H1 (cell line): ENCODE measurements at places on chromosomes 4 and X. TPM values are rescaled to one million over a fixed set of nuclear protein-coding genes. Genes with fewer than 3 reads are reported as not detected.

GRCh38 chr4:26899991-26900390 lies 39.4 kb downstream of the STIM2 start:
- H3K27me3 ChIP-seq: no peaks in the 10 kb centered on the region
- H3K4me3 ChIP-seq: no peak overlapping the region
- no peak for DNase-seq
- no peak overlapping the region for H3K27ac ChIP-seq
- peaks cover 5% of the 10 kb centered on the region for H3K4me1 ChIP-seq

DNA sequence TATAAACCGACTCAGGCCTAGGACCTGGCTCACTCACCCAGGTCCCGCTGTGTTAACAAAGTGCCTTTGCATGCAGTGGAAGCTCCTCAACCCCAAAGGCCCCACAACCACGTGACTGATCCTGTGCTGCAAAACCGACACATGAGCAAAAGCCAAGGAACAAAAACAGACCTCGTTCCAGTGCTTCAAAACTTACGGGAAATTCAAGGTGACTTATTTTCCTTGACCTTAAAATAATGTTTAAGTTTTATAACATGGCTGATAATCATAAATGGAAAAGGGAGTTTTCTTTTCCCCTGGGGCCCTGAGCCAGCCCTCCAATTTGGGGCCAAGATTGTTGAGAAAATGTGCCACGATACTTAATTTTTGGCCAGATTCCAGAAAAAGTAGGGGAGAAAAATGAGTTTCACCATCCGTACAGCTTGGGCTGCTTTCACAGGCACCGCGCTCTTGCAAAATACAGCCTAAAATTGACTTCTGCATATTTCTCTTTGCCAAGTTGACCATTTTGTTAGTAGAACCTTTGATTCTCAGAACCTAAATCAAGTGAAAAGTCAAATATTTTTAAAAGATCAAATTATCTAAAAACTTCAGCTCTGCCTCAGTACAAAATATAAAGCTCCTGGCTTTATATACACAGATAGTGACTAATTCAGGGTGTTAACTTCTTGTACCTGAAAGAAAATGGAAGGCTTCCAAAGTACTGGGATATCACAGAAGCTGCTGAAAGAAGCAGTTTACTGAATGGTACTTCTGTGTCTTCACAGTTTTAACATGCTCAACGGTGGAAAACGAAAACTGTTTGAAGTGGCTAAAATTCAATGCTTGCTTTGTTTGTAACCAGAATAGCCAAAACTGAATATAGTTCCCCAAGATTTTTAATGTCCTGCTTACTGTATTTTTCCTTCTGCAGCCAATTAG lies 93.8 kb downstream of the APBB2 start:
- no peak overlapping the region for H3K4me3 ChIP-seq
- H3K4me1 ChIP-seq: no peaks in the 10 kb centered on the region
- H3K36me3 ChIP-seq: no peaks in the 10 kb centered on the region

DNA sequence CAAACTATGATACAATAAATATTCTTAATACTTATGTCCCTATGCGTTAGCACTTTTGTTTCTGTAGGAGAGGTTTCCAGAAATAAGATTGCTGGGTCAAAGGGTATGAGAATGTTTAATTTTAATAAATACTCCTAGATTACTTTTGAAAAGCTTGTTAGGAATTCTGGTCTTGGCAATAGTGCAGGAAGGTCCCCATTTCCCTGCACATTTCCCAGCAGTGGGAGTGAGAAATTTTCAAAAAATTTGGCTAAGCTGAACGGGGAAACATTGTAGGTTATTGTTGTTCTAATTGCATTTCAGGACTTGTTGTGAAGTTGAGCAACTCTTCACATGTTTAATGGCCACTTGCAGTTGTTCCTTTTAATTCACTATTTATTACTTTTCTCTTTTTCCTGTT lies 27.1 kb downstream of the IGFBP7 start:
- H3K4me1 ChIP-seq: peaks cover 5% of the 10 kb centered on the region
- no peaks in the 10 kb centered on the region for H3K27me3 ChIP-seq
- no peaks in the 10 kb centered on the region for H3K36me3 ChIP-seq
- no peak overlapping the region for H3K27ac ChIP-seq

- peaks cover 60% of the 10 kb centered on the region for H3K27me3 ChIP-seq
- H3K36me3 ChIP-seq: no peaks in the 10 kb centered on the region
- no peak for DNase-seq
- no peak overlapping the region for H3K4me3 ChIP-seq
- H3K4me1 ChIP-seq: no peaks in the 10 kb centered on the region
- no peak overlapping the region for H3K27ac ChIP-seq
These were observed 24.4 kb upstream of the HMX1 start for GRCh38 chr4:8896071-8896470.

DNA sequence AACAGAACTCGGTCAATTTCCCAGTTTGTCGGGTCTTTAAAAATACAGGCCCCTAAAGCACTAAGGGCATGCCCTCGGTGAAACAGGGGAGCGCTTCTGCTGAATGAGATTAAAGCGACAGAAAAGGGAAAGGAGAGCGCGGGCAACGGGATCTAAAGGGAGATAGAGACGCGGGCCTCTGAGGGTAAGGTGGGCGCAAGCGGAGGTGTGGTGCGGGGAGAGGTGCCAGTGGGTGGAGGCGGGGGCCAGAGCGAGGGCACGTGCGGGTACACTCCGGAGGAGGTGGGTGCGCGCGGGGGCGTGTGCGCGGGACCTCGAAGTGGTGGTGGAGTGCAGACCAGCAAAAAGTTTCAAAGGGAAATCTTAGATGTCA lies 787 bp upstream of the TET2 start:
- no peaks in the 10 kb centered on the region for H3K4me1 ChIP-seq
- no peaks in the 10 kb centered on the region for H3K36me3 ChIP-seq
- H3K27me3 ChIP-seq: peaks cover 76% of the 10 kb centered on the region
- peak overlapping the region; percentile 85 for H3K4me3 ChIP-seq
- no peak overlapping the region for H3K27ac ChIP-seq

Gene NPNT
- total RNA-seq: 0.97 and 1.1 TPM in 2 replicates

Gene S100G
- total RNA-seq: not detected in 2 replicates

Gene TASL
- not detected in 2 replicates for total RNA-seq

Gene INTU
- 12.8 and 15.1 TPM in 2 replicates for total RNA-seq

DNA sequence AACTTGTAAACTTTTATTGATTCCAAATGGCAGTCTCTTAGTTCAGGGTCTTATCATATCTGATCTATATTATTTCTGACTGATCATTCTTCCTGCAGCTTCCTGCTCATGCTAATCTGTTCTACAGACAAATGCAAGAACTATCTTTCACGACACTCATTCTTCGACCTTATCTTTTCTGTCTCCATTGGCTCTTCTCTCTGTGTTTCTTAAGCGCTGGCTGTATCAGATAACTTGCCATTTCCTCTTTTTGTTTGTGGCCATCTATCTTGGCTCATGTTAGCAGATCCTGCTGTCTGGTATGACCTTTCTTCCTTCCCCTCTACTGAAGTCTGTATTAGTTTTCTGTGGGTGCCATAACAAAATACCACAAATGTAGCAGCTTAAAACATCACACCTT lies 230.5 kb upstream of the PUDP start:
- no peaks in the 10 kb centered on the region for H3K36me3 ChIP-seq
- H3K4me3 ChIP-seq: no peak overlapping the region
- H3K27ac ChIP-seq: no peak overlapping the region
- H3K4me1 ChIP-seq: no peaks in the 10 kb centered on the region
- no peaks in the 10 kb centered on the region for H3K27me3 ChIP-seq

Gene AMOT
- 7.1 and 7.9 TPM in 2 replicates for total RNA-seq

DNA sequence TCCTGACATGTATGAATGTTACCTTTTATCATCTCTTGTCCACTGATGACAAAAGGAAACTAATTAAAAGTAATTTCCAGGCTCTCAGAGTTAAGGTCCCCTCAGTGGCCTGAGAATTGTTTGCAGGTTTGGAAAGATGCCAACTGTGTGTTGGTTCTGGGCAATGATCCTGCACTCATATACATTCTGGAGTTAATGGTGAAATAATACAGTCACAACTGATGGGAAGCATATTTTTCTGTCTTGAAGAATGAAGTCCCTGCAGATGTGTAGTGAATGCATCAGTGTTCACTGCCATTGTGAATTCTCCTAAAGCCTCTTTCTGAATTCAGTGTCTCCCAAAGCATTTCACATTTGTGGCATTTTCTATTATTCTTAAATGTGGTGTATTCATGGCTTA lies 238.1 kb upstream of the PPP1R2C start:
- H3K27ac ChIP-seq: no peak overlapping the region
- H3K27me3 ChIP-seq: no peaks in the 10 kb centered on the region
- H3K4me3 ChIP-seq: no peak overlapping the region
- DNase-seq: no peak

GRCh38 chr4:155761047-155761446 lies 2.2 kb downstream of the GUCY1B1 start:
- DNase-seq: no peak
- H3K27ac ChIP-seq: no peak overlapping the region
- H3K27me3 ChIP-seq: peaks cover 3% of the 10 kb centered on the region
- no peak overlapping the region for H3K4me3 ChIP-seq
- H3K36me3 ChIP-seq: no peaks in the 10 kb centered on the region

GRCh38 chr4:2300431-2301224 lies 38.7 kb upstream of the MXD4 start:
- H3K27me3 ChIP-seq: no peaks in the 10 kb centered on the region
- H3K36me3 ChIP-seq: no peaks in the 10 kb centered on the region
- H3K4me1 ChIP-seq: no peaks in the 10 kb centered on the region
- no peak overlapping the region for H3K27ac ChIP-seq

DNA sequence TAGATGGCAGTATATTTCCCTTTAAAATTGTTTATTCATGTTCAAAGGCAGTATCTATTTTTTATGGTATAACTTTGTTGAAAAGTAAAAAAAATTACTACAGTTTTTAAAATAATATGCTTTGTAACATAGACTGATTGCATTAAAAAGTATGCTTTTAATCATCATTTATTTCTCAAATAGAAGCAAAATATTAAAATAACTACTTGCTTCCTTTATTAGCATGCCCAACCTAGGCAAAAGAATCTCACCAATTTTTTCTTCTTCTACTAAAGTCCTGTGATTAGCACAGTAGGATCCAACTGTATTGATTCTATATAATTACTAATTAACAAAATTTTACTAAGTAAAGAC lies 69.6 kb upstream of the NFKB1 start:
- H3K27me3 ChIP-seq: no peaks in the 10 kb centered on the region
- no peak overlapping the region for H3K27ac ChIP-seq
- DNase-seq: no peak
- no peaks in the 10 kb centered on the region for H3K36me3 ChIP-seq

GRCh38 chrX:71604141-71604540 lies 14.2 kb downstream of the CXCR3 start:
- no peaks in the 10 kb centered on the region for H3K36me3 ChIP-seq
- no peak overlapping the region for H3K4me3 ChIP-seq
- H3K27me3 ChIP-seq: no peaks in the 10 kb centered on the region

Gene STBD1
- 1.4 and 1.7 TPM in 2 replicates for total RNA-seq

DNA sequence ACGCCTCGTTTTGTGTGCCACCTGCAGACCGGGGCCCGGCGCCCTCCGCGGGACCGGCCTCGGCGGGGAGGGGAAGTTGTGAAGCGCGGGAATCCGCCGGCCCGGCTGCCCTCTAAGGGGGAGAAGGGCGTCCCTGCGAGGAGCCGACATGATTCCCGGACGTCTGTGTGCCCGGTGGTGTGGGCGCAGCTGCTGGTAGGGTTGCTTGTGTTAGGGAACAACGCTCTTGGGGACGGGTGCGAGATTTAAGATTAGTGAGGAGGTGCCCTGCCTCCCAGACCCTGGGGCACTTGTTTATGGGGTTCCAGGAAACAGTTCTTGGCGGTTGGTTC lies 627 bp downstream of the CDKN2AIP start:
- H3K36me3 ChIP-seq: peaks cover 26% of the 10 kb centered on the region
- no peak for DNase-seq
- H3K4me3 ChIP-seq: peak overlapping the region; percentile 80

- H3K4me3 ChIP-seq: no peak overlapping the region
- DNase-seq: no peak
- H3K4me1 ChIP-seq: no peaks in the 10 kb centered on the region
- H3K27me3 ChIP-seq: no peaks in the 10 kb centered on the region
These were observed 250.7 kb upstream of the AGA start for GRCh38 chr4:177692907-177693306.

Gene SORCS2
- 0.75 and 1.8 TPM in 2 replicates for total RNA-seq

- H3K4me1 ChIP-seq: no peaks in the 10 kb centered on the region
- H3K27me3 ChIP-seq: no peaks in the 10 kb centered on the region
- no peak overlapping the region for H3K27ac ChIP-seq
- H3K4me3 ChIP-seq: no peak overlapping the region
These were observed 22.8 kb downstream of the MSN start for GRCh38 chrX:65690057-65690855.

DNA sequence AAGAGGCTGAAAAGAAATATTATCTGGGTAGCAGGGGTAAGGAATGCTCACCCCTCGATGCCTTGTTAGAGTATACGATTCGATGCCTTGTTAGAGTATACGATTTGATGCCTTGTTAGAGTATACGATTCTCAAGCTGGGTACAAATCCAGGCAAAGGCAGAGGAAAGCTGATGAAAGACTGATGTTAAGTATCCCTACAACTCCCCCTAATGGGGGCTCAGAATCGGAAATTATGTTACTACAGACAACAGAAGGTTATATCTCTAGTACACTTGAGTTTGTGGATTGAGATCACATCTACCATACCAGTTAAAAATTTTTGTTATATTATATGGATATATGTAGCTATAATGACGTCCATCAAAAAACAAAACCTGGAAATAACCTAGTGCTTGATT lies 4.8 kb downstream of the LRRC66 start:
- no peak for DNase-seq
- no peaks in the 10 kb centered on the region for H3K27me3 ChIP-seq
- no peak overlapping the region for H3K4me3 ChIP-seq
- H3K36me3 ChIP-seq: no peaks in the 10 kb centered on the region
- H3K27ac ChIP-seq: no peak overlapping the region

DNA sequence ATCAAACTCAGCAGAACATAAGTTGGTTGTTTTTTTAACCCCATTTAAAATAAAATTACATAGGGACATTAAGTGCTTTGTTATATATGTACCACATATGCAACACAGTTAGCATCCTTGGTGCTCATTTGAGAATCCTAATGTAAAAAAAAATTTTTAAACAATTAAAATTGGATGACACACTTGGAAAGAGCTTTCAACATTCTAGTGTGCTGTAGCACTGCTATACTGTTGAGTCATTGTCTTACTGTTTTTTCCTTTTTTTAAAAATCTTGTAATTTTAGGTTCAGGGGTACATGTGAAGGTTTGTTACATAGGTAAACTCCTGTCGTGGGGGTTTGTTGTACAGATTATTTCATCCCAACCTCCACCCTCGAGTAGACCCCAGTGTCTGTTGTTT lies 12.8 kb downstream of the THAP9 start:
- no peak for DNase-seq
- H3K4me1 ChIP-seq: no peaks in the 10 kb centered on the region
- H3K36me3 ChIP-seq: peaks cover 7% of the 10 kb centered on the region
- H3K27me3 ChIP-seq: no peaks in the 10 kb centered on the region

- DNase-seq: no peak
- no peaks in the 10 kb centered on the region for H3K4me1 ChIP-seq
These were observed 33.9 kb downstream of the PDK3 start for GRCh38 chrX:24498975-24499374.
